ENCODE measurements at places on chromosomes 6 and 20. TPM values are rescaled to one million over a fixed set of nuclear protein-coding genes. Genes with fewer than 3 reads are reported as not detected.

DNA sequence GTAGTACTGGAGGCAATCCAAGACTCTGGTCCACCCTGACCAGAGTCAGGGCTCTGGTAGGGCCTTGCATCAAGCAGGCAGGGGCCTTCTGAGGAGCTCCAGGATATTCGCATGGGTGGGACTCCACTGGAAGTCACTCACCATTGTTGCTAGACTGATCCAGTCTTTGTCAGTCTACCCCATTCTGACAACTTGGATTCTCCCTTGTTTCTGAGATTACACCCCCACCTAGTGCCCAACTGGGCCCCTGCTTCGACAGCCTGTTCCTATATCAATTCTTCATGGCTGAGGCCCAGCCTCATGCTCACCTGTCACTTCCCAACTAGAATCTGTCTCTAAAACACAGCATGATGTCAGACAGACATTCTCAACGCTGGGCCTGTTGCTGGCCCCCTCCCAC, 5.2 kb downstream of the SLC35D3 start:
- no peak overlapping the region for H3K4me3 ChIP-seq
- peaks cover 3% of the 10 kb centered on the region for H3K4me1 ChIP-seq
- peaks cover 4% of the 10 kb centered on the region for H3K27me3 ChIP-seq
- no peak for DNase-seq
- no peaks in the 10 kb centered on the region for H3K36me3 ChIP-seq
- no peak overlapping the region for H3K27ac ChIP-seq

DNA sequence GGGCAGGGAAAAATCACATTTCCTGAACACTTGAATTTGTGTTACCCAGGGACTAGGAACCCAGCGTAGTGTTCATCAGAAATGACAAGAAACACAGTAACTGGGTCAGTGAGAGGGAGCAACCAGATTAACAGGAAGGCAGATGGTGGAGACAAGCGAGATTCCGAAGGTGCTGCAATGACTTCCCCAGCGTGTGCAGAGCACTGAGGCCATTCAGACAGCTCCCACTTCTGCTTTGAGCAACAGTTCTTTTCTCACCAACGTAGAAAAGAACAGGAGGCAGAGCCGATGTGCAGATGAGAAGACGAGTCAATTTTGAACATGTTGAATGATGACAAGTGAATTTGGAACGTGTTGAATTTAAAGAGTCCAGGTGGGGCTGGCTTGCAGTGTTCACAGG, 63.1 kb upstream of the IFNGR1 start:
- H3K4me3 ChIP-seq, result no peak overlapping the region
- H3K36me3 ChIP-seq, result no peaks in the 10 kb centered on the region
- no peak overlapping the region for H3K27ac ChIP-seq

- no peak for DNase-seq
- H3K36me3 ChIP-seq, result no peaks in the 10 kb centered on the region
- H3K4me3 ChIP-seq, result no peak overlapping the region
Observed at GRCh38 chr20:51440589-51440988, 101.9 kb downstream of the NFATC2 start.

DNA sequence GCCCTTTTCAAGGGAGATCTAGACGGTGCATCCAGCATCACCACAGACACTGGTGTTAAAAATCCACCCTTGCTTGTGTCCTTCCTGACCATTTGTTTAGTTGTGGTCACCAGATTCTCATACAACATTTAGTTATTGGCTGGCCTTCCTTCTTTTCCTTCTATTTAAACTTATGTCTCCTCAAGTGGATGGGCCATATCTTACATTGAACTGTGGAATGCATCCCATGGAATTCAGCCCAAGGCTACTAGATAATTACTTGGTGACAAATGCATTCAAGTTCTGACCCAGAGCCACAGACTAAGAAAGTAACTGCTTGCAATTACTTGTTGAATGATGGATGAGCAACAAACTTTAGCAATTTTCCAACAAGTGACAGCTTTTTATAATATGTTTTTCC, 198.9 kb upstream of the SSTR4 start:
- H3K4me3 ChIP-seq, result no peak overlapping the region
- H3K27me3 ChIP-seq, result no peaks in the 10 kb centered on the region
- no peaks in the 10 kb centered on the region for H3K4me1 ChIP-seq
- H3K36me3 ChIP-seq, result no peaks in the 10 kb centered on the region
- no peak overlapping the region for H3K27ac ChIP-seq
- DNase-seq, result no peak

Gene GJA10
- not detected for total RNA-seq

- no peak overlapping the region for H3K27ac ChIP-seq
- no peak for DNase-seq
- no peaks in the 10 kb centered on the region for H3K36me3 ChIP-seq
- no peaks in the 10 kb centered on the region for H3K4me1 ChIP-seq
- no peak overlapping the region for H3K4me3 ChIP-seq
Observed at GRCh38 chr6:128000363-128000762, 99.5 kb upstream of the THEMIS start.

Gene LAMA4
- 6.0 TPM for total RNA-seq

DNA sequence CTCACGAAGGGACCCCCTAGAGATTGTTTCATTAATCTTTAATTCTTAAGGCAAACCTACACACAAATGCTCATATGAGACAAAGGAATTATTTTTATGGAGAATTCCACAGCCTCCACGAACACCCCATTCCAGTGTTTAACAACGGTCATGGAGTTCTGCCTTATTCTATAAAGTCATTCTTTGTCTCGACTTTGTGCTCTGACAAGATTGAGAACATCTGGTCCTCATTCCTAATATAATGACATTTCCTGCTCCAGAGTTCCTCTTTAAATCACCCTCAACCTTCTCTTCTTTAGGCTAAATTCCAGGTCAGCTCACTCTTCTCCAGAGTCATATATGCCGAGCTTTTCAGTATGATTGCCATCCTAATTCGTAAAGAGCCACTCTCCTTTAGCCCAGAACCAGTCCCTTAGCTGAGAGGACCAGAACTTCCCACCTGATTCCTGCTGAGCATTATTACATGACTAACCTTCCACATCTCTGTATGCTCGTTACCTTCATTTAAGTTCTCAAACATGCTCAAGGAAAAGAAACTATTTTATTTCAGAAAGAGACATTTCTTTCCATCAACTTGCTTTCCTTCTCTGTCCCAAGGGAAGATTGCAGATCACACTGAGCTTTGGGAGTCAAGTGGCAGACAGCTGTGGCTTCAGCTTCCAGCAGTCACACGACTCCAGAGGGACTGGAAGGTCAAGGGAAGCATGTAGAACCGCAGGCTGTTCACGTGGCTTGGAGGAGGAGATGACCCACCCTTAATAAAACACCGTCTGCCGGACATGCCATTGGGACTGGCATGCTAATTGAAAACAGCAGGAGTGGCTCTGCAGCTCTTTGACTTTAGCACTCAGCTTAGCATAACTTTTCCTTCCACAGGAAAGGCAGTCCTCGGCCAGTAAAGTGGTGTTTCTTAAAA, 467.1 kb upstream of the HSF2 start:
- H3K4me1 ChIP-seq, result no peaks in the 10 kb centered on the region
- H3K4me3 ChIP-seq, result no peak overlapping the region
- DNase-seq, result no peak

- H3K27me3 ChIP-seq, result no peaks in the 10 kb centered on the region
- H3K4me1 ChIP-seq, result peaks cover 3% of the 10 kb centered on the region
- no peak overlapping the region for H3K27ac ChIP-seq
- H3K4me3 ChIP-seq, result no peak overlapping the region
Observed at GRCh38 chr6:150517175-150517574, 82.5 kb upstream of the PLEKHG1 start.

- DNase-seq, result no peak
- no peak overlapping the region for H3K4me3 ChIP-seq
- H3K36me3 ChIP-seq, result no peaks in the 10 kb centered on the region
- no peaks in the 10 kb centered on the region for H3K27me3 ChIP-seq
- peaks cover 15% of the 10 kb centered on the region for H3K4me1 ChIP-seq
Observed at GRCh38 chr6:159913862-159914564, 23.2 kb downstream of the MAS1 start.

Gene ASIP
- not detected for total RNA-seq

- no peak overlapping the region for H3K27ac ChIP-seq
- no peaks in the 10 kb centered on the region for H3K27me3 ChIP-seq
- H3K36me3 ChIP-seq, result no peaks in the 10 kb centered on the region
- H3K4me1 ChIP-seq, result no peaks in the 10 kb centered on the region
- no peak for DNase-seq
Observed at GRCh38 chr20:10739134-10739533, 65.3 kb upstream of the JAG1 start.

- no peak overlapping the region for H3K27ac ChIP-seq
Observed at GRCh38 chr6:138637822-138638221, 135.7 kb upstream of the CCDC28A start.

DNA sequence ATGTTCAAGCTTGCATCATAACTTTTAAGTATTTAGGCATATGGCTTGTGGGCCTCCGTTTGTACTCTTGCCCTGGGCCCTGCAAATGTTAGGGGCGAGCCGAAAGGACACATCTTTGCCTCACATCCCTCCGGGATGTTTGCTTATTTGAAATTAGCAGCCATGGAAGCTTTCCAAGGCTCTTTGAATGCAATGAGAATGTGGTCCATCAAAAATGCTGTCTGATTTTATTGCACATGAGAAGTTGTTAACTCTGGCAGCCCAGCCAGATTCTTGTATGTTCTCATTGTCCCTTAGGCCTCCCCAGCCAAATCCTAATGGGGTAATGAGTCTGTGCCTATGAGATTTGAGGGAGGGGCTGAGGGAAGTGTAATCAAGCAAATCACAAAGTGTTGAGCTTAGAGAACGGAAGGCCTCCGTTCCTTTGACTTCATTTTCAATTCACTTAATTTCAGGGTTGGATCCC, 261.2 kb upstream of the MARCKS start:
- H3K4me3 ChIP-seq, result no peak overlapping the region
- no peaks in the 10 kb centered on the region for H3K36me3 ChIP-seq
- DNase-seq, result no peak
- no peaks in the 10 kb centered on the region for H3K27me3 ChIP-seq

DNA sequence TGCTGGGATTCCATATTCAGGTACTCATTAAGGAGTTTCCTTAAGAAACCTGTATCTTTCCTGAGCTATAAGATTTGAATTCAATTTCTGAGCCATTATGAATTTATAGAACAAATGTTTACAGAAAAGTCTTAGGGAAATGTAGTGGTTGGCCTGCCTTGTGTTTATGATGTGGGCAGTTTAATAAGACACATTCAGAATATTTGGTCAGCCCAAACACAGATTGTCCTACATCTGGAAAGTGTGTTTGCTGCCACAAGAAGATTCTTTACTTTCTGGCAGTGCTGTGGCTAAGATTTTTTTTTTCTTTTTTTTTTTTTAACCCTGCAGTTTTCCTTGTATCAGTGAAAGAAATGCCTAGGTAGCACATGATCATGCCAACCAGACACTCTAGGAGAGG, 15.2 kb downstream of the TBX18 start:
- H3K27ac ChIP-seq, result no peak overlapping the region
- H3K36me3 ChIP-seq, result no peaks in the 10 kb centered on the region
- no peak overlapping the region for H3K4me3 ChIP-seq
- H3K27me3 ChIP-seq, result no peaks in the 10 kb centered on the region
- no peaks in the 10 kb centered on the region for H3K4me1 ChIP-seq

DNA sequence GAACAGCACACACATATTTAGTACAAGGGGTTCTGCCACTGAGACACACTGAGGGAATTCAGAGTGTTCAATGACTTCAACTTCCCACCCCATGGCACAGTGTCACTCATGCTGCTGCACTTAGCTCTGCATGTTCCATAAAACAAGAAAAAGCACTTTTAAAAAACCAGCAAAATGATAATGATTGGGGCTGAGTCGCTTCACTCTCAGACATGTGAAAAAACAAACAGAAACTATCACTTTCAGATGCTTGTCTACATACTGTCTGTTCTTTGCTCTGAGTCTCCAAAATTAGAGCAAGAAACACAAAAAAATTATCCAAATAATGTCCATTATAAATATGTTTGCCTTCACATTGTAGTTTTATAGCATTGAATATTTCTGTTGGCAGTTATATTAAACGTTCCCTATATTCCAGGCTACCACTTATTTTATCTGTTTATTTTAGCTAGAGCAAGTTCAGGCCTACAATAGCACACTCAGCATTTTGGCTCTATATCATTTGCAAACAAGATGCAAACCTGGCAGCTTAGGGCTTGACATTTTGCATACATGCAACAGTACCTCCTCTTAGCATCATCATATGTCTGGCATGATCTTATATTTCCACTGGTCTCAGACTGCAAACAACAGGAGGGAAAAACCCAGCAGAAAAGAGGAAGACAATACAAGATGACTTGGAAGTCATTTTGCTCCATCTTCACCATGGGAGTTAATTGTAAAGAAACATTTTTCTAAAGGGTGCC, 398.8 kb downstream of the HACE1 start:
- no peak overlapping the region for H3K4me3 ChIP-seq
- H3K4me1 ChIP-seq, result no peaks in the 10 kb centered on the region
- no peaks in the 10 kb centered on the region for H3K27me3 ChIP-seq
- H3K36me3 ChIP-seq, result no peaks in the 10 kb centered on the region

- H3K27me3 ChIP-seq, result no peaks in the 10 kb centered on the region
- no peaks in the 10 kb centered on the region for H3K36me3 ChIP-seq
Observed at GRCh38 chr20:21156266-21156665, 30.4 kb downstream of the KIZ start.

Gene SYNE1
- total RNA-seq, result 105 TPM

Gene TRDN
- 0.79 TPM for total RNA-seq

DNA sequence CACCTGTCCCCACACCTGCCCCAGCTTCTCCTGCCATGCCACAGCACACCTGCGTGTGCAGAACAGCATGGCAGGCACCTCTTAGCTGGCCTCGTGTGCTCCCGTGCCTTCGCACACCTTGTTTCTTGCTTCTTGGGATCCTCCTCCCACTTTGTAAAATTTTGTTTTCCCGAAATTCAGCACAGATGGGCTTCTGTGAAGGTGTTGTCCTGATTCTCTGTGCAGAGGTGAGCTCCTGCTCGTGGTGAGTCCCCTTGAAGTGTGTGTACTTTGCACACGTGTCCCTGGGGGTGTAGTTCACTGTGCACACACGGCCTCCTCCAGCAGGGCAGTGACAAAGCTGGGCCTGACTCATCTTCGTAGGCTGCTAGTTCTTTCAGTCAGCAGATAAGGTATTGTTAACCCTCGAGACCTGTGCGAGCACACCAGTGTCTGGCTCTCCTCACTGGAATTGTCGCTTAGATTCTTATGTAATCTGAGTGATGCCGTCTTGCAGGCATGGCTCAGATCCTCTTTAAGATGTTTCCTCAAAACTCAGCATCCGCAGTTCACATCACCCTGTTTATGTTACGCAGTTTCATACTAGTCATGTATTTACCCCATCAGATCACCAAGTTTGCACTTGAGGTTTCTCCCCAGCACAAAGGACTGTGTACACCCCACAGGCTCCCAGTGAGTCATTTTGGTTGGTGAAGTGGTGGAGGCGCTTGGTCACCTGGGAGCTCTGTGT, 77.7 kb downstream of the CDYL start:
- no peak overlapping the region for H3K27ac ChIP-seq
- H3K4me3 ChIP-seq, result no peak overlapping the region
- H3K4me1 ChIP-seq, result no peaks in the 10 kb centered on the region
- H3K36me3 ChIP-seq, result no peaks in the 10 kb centered on the region
- H3K27me3 ChIP-seq, result no peaks in the 10 kb centered on the region

Gene NRN1
- 1.6 TPM for total RNA-seq

Data from liver (tissue), 10 donors.